Kidney epithelial cell (primary cell): ENCODE measurements at places on chromosomes 5 and 9.

- DNase-seq: no peak
Observed at GRCh38 chr5:133953568-133954145, 14.8 kb downstream of the C5orf15 start.

DNA sequence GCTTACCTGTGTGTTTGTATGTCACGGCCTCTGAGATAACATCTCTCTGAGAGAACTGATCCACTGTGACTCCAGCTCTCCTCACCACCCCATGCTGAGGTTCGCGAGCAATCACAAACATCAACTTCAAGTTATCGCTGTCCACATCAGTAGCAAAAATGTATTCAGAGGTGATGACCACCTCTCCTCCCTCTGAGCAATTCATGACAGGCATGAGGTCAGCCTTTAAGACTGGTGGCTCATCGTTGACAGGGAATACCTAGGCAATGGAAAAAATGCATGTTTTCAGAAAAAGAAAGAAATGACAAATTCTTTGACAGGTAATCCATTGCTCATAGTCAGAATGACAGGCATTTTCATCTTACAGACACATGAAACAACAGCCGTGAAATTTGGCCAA is 90.3 kb upstream of the CER1 start:
- DNase-seq: no peak

- DNase-seq: no peak
Observed at GRCh38 chr9:128190516-128191405, 611 bp downstream of the CIZ1 start.

- DNase-seq: no peak
Observed at GRCh38 chr5:9091896-9092662, 453.8 kb downstream of the SEMA5A start.

DNA sequence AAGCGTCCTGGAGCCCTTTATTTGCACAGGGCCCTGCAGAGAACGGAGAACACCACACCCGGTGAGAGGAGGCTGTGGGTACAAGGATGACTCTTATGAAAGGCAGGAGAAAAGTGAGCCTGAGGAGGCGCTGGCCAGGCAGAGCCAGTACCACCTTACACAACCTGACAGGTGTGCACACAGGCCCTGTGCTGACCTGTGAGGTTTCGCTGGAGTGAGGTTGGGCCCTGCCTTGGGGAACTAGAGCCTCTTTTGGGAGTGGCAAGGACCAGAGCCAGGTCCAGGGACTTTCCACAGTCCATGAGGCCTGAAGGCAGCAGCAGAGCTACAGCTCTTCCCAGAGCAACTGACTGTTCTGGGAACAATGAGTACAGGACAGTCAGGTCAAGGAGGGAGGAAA is 3.1 kb downstream of the SRD5A1 start:
- DNase-seq: no peak

- no peak for DNase-seq
Observed at GRCh38 chr5:33679791-33680190, 212.0 kb downstream of the ADAMTS12 start.

- DNase-seq: no peak
Observed at GRCh38 chr9:948497-948896, 28.0 kb upstream of the DMRT3 start.

DNA sequence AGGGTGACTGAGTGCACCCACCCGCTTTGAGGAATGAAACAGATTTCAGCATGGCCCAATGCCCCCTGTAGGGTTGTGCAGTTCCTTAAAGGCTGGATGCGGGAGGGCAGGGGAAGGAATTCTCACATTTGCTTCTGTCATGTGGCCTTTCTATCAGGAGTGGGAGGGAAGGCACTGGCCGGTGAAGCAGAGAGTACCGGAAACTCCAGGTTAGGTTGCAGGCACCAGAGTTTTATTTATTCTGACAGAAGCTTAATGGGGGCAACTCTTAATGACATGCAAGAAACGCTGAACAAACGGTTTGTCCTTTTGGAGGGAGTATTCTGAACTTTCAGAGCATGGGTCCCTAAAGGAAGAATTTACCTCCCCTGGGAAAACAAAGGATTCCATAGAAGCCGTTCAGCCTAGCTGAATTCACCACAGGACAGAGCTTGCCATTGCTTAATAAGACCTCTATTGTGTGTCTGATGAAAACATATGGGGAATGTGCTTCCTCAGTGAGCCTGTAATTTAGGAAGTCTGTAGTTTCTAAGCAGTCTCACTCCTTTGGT is 44.1 kb upstream of the EQTN start:
- no peak for DNase-seq

- no peak for DNase-seq
Observed at GRCh38 chr5:125038477-125038876, 292.0 kb upstream of the ZNF608 start.

DNA sequence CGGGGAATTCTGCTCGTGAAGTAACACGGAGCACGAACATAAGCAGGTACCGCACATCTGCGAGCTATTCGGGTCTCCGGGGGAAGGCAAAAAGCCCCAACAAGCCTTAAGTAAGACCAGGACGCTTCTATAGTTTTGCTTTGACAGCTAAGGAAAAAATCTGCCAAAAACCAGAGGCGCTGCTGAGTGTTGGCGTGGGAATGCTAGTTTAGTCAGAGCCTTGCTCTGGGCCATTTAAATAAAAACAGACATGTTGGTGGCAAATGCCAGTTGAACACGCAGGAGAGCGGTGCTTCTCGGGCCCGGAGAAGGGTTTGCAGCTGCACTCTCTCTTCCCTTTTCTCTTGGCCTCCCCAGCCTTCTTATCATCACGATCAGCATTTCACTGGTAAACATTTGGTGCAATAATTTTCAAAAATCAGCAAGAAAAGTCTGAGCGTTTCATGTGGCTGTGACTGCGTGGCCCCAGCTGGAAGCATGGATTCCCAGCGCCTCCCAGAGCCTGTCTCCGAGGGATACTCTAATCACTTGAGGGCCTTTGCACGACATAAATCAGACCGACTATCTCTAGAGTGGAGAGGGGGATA is 6.4 kb upstream of the NOTCH1 start:
- DNase-seq: no peak

- DNase-seq: no peak
Observed at GRCh38 chr5:127369796-127370195, 79.2 kb downstream of the MEGF10 start.

DNA sequence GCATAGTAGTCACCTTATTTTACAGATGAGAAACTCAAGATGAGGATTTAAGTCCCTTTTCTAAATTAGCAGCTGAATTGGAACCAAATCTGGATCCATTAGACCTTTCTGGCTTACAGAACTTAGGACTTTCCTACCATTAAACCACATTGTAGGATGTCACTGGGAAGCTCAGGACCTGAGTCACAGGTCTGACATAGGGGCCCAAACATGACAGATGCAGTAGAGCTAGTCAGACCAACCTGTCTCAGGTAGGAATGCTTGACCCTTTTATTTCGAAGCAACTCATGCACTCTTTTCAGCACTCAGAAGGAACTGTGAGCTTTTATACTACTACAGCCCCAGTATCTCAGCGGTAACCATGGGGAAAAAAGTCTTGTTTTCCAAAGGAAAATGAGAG is 2.6 kb downstream of the RAB24 start:
- no peak for DNase-seq

- no peak for DNase-seq
Observed at GRCh38 chr5:179321206-179321987, 23.9 kb downstream of the ADAMTS2 start.

- no peak for DNase-seq
Observed at GRCh38 chr5:117088176-117088575, 513.6 kb upstream of the SEMA6A start.

DNA sequence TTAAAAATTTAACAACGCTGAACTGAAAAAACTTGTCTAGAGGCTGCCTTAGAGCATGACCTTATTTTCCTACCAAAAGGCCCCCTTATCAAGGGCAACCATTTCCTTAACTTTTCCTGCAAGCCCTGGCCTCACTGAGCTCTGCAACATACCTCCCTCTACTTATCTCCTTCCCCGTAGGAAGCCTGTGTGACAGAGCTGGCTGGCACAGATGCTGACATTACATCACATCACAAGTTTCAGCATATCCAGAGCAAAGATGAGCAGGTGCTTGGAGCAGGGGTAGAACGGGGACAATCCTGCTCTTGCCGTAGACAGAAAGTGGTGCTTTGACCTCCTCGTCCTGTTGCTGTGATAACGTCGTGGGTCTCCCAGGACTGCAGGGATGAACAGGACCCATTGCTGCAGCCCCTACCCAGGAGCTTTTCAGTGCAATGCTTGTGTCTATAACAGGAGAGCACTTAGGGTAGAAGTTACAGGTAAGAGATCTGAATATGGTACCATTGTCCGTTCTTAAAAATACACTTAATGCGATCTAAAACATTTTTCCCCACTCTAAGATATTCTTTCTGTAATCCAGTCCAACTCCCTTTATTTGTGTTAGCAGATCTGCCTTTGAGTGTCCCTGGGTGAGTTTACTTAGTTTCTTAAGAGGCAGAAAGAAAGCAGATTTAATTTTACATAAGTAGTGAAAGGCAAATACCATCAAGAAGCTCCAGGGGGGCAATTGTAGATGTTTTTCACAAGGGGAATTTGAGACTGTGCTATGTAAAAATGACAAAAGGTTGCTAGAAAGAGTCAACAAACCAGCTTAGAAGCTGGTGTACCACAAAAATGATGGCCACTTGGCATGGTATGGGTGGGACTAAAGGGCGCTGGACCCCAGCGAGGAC is 101.9 kb upstream of the EFNA5 start:
- no peak for DNase-seq

GRCh38 chr9:126517833-126518356 is 95.8 kb upstream of the LMX1B start:
- no peak for DNase-seq

DNA sequence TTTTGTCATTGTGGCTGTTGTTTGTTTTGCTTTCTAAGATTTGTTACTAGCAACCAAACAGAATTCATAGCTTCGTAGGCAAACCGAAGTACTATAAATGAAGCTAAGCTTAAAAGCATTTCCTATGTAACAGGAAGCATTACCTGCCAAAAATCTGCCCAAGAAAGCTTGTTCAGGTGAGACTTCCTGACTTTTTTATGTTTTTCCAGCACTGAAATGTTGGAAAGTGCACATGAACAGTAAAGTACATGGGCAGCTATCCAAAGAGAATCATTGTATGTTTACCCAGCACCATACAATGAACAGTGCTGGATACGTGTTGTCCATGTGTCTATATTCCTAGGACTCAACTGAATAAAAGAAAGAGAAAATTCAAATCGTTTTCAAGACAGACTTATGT is 247.1 kb downstream of the NFIB start:
- no peak for DNase-seq

DNA sequence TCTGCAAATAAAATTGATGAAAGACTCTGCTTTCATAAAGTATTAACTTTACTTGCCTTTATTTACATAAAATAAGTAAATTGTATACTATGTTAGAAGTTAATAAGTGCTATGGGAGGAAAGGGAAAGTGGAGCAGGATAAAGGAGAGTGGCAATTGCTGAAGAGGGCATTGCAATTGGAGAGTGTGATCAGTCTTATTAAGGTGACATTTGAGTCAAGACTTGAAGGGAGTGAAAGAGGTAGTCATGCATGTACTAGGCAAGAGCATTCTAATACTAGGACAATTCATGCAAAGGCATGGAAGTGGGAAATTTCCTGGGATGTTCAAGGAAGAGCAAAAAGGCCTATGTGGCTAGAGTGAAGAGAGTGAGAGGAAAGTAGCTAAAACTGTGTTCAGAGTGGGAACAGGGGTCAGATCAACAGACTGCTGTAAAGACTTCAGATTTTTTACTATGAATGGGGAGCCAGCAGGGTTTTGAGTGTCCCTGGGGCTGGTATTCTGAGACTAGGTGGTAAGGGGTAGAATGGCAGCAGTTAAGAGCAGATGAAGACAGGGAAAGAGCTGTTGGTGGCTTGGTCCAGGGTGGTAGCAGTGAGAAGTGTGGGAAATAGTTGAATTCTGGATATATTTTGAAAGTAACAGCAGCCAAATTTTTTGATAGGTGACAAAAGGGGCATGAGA is 182.3 kb upstream of the RIOK2 start:
- no peak for DNase-seq

GRCh38 chr5:172747471-172747870 is 23.5 kb downstream of the DUSP1 start:
- no peak for DNase-seq

- no peak for DNase-seq
Observed at GRCh38 chr5:78661691-78662090, 13.1 kb upstream of the LHFPL2 start.

DNA sequence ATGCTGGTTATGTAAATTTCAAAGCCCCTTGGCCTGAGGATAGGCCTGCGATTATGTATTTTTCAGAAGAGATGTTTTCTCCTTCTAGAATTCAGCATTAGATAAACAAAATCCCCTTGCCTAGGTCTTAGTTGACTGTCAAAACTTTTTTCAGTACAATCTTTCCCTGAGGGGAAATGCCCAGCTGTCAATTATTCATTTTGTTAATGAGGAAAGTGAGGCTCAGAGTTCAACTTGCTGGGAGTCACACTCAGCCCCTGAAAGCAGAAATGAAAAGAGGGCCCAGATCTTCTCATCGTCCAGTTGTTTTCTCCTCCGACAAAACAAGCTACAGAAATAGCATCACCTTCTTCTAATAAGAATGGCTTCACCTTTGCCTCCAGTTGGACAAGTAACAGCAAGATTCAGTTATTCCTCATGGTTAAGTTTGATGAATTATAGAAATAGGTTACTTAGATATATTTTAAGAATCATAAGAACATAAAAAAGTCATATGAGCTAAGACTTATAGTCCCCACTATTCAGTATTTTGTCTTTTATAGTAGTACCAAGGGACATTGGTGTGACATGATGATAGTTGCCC is 627.1 kb upstream of the WWC1 start:
- DNase-seq: no peak
